Activated CD8-positive, alpha-beta memory T cell treated with anti-CD3 and anti-CD28 coated beads for 1 hour (primary cell): ENCODE measurements at places on chromosomes 1 and 21.

DNA sequence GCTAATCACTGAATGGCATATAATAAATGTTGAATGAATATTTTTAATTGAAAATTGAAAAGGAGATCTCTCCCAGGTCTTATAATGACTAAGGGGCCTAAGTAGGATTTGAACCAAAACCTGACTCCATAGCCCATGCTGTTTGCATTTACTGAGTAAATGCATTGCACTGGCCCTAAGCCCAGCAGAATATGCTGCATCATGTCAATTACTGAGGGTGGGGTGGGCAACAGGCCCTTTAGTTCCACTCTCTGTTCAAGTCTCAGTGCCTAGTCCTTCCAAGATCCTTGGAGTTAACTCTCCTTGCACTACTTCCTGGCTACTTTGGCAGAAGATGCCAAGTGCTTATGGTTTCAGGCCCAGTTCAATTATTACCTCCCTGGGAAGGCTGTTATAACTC lies 203.8 kb upstream of the DAB1 start:
- DNase-seq = no peak

DNA sequence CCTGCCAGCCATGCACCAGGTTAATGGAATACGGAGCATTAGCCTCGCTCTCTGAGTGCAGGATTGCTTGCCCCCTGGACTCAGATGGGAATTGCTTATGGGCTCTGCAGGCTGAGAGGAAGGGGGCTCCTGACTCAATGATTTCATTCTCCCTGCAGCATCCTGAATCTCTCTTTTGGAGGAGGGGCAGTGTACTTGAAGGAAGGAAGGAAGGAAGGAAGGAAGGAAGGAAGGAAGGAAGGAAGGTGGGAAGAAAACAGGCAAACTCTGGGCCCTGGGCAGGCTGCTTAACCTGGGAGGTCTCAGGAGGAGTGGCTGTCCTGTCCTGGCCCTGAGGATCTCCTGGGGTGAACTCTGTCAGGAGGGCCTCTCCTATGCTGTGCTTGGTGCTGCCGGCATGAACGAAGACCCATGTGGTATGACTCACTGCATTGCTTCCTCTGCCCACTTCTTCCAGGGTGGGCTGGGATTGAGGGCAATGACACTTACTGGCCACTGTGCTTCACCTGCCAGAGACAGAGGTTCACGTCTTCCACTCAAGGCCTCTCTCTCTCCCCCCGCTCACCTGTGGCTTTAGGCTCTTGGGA lies 257.1 kb upstream of the CSF3R start:
- DNase-seq = no peak

DNA sequence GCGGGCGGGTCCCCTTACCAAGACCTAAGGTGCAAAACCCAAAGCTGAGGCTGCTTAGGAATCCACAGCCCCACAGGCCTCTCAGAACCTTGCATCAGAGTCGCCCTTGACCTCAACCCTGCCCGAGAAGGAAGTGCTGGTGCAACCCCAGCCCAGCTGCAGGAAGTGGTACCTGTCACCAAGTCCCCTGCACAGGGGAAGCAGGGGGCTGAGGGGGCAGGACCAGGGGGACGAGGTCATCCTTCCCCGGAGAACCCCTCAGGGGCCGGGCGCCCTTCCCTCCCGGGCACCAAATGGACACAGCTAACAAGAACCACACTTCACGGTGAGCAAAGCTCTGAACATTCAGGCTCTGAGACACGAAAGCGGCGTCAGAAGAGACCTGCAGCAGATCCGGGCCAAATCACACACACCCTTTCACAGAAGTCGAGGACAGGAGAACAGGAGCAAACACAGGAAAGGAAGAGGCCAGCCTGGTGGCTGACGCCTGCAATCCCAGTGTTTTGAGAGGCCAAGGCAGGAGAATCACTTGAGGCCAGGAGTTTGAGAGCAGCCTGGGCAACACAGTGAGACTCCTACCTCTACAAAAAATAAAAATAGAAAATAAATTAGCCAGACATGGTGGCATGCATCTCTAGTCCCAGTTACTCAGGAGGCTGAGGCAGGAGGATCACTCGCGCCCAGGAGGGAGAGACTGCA lies 6.4 kb downstream of the ITGB2 start:
- no peak for DNase-seq

DNA sequence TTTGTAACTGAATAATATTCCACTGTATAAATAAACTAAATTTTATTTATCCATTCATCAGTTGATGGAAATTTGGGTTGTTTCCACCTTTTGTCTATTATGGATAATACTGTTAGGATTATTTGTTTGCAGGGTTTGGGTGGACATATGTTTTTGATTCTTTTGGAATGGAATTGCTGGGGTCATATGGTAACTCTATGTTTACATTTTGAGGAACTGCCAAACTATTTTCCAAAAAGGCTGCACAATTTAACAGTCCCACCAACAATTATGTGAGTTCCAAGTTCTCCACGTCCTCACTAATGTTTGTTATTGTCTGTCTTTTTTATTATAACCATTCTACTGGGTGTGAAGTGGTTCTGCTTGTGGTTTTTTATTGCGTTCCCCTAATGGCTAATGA lies 4.3 kb upstream of the SERBP1 start:
- no peak for DNase-seq

- DNase-seq = no peak
Observed at GRCh38 chr1:212608959-212609700, 569 bp downstream of the ATF3 start.

DNA sequence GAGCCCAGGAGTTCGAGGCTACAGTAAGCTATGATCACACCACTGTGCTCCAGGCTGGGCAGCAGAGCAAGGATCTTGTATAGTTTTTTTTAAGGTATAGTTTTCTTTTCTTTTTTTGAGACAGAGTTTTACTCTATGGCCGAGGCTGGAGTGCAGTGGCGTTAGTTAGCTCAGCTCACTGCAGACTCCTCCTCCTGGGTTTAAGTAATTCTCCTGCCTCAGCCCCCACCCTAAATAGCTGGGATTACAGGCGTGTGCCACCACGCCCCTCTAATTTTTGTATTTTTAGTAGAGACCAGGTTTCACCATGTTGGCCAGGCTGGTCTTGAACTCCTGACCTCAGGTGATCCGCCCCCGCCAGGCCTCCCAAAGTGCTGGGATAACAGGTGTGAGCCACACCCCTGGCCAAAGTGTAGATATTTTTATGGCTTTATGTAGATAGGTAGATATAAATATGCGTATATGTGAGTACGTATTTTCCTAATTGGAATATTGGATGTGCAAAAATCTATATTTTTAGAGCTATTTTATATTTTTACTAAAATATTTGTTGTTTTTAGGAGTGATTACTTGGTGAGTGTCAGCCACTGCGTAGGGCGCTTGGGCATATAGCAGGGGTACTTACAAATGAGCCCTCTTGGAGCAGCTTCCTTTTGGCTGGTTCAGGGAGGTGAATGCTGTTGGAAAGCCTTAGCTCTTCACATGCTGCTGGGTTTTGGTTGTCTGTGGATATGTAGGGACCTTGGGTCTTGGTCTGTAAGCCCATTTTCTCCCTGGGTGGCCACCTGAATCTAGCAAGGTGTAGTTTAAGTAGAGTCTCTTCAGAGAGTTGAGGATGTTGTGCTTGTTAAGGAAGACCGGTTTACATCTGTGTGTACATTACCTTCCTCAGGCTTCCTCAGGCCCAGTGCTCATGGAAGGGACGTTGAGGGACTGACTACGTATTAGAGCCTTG lies 9.5 kb downstream of the KDM4A start:
- no peak for DNase-seq

- DNase-seq = no peak
Observed at GRCh38 chr1:226148121-226148648, 38.4 kb downstream of the ACBD3 start.

DNA sequence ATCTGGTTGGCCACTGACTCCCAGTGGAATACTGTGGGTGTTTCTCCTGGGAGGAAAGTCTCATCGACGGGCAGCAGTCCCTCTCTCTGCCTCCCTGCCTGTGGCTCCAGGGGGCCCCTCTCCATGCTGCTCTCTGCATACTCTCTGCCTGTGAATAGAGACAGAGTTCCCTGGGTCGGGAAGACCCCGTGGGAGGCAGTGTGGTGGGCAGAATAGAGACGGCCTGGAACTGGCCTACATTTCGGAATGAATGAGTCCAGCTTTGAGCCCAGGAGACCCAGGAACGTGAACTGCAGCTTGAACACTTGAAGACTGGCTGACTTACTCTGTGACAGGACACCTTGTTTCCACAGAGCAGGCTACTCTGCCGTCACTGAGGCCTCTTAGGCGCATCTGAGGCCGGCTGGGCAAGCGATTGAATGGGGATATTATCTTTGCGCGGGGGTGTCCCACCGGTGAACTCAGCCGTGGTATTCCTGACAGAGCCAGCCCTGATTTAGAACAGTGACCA lies 64.0 kb downstream of the KIF21B start:
- no peak for DNase-seq

- DNase-seq = no peak
Observed at GRCh38 chr1:9068981-9069325, 482 bp downstream of the SLC2A5 start.

DNA sequence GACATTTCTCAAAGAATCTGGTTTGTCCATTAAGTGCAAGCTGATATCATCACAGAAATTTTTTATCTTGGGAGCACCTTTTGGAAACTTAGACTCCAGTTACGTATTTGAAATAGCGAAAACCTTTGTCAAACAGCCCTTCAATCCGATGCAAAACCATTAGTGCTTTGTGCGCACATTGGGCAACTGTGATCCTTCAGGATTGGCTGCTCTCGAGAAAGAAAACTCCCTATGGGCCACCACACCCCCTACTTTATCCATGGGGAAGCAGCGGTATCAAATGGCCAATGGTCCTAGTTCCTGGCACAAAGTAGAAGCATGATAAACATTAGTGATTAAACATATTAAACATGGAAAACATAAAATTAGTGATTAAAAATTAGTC lies 16.0 kb upstream of the CD55 start:
- DNase-seq = no peak

DNA sequence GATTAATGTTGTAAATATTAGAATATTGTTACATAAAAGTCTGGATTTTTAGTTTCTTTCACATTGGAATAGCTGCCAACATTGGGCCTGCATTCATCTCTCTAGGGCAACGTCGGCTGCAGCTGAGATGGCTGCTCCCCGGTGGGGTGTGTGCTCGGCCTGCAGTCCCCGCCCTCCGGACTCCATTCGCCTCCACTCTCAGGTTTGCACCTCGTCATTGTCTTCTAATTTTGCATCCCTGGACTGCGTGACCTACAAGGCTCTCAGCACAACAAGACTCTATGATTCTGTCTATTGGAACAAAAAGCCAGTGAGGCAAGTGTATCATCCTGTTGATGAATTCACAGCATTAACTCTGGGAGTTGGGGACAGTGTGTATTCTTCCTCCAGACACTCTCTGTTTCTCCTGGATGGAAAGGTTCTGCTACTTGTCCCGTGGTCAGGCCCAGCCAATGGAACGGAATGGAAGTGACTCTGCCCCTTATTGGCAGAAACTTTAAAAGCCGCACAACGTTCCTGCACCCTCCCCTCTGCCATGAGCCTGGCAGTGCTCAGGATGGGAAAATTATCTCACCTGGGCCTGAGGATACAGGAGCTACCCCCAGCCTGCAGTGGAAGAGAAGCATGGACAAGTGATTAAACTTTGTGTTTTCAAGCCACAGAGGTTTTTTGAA lies 105.0 kb upstream of the SAMD11 start:
- DNase-seq = no peak

DNA sequence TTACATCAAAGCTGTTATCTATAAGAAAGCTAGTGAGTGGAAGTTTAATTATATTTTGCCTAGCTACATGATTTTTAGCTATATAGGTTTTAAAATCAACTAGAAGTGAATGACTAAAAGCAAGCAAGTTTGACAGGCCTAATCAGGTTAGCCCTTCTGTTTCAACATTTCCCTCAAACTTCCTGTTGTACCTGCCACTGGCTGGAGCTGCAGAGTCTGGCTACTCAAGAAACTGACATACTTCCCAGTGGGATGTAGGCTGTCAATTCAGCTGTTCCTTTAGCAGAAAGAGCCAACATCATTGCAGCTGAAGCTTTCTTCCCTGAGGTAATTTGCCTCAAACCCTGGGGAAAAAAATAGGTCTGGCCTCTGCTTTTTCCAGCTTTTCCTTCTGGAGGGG lies 87.1 kb upstream of the TNR start:
- DNase-seq = no peak

DNA sequence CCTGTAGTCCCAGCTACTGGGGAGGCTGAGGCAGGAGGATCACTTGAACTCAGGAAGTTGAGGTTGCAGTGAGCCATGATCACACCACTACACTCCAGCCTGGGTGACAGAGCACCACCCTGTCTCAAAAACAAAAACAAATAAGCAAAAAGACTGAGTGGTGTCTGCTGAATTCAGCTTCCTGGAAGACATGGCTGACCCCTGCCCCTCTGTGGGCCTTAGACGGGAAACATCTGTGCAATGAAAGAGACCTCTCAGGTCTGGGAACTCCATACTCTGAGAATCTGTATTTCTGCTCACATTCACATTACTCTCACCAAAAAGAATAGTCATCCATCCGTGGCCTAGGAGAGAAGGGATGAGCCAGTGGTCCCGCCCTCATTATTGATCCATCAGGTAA lies 2.0 kb downstream of the HTR1D start:
- DNase-seq = no peak

DNA sequence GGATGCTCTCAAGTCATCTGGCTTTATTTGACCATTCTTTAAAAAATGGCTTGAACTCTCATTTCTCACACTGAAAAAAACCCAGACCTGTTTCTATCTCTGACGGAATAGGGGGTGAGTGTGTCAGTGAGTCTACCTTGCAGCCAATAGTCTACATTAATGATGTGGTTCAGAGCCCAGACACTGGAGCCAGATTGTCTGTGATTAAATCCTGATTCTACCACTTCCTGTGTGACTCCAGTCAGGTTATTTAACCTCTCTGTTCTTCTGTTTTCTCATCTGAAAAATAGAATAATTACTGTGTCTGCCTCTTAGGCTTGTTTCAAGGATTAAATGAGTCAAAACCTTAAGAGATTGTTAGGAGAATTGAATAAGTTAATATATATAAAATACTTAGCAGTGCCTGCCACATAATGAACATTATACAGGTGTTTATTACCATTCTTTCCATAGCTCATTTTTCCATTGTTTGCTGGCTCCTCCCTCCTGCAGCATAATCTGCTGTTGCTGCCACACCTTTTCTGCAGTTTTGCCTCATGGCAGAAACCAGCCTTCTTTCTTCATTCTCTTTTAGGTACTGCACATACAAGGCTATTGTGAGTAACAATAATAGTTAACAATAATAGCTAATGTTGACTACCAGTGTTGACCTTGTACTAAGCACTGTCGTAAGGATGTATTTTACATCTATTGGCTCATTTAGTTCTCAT lies 157.6 kb upstream of the IVNS1ABP start:
- no peak for DNase-seq

DNA sequence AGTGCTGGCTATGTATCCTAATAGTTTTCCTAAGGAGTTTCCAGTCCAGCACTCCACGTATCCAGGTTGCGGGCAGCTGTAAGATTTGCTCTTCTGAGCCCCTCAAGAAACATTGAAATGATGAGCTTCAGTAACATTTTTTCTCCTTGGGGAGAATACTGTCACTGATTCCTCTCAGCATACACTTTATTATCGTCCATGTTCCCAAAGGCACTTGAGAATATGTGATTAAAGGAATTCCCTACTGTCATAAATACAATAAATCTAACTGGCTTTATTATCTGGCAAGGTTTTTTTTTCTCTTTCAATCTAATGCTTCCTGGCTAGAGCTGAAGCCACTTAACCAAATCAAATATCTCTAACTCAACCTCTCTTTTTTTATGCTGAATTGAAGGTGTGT lies 359.2 kb upstream of the PKN2 start:
- no peak for DNase-seq

GRCh38 chr1:47390843-47391242 lies 25.2 kb upstream of the FOXE3 start:
- DNase-seq = no peak
